ENCODE measurements at places on chromosomes 16 and 17.

DNA sequence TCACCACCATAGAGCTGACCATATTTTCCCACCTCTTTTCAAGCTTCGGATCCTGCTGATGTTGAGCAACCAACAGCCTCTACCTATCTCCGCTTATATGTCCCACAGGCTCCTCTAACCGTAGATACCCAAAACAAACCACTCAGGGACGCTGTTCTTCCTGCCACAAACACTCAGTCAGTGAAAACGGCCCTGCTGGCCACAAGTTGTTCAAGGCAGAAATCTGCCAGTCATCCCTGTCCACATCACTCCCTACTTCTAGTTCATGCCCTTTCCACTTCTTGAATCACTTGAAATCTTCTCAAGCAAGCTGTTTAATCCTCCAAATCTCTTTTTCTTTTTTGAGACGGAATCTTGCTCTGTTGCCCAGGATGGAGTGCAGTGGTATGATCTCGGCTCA is 7.9 kb downstream of the RABEP2 start:
- DNase-seq, result no peak

- no peak for DNase-seq
Measured at GRCh38 chr17:15086776-15087295, 178.3 kb downstream of the PMP22 start.

GRCh38 chr17:7552621-7553051 is 3.8 kb downstream of the TNFSF12 start:
- DNase-seq, result no peak

DNA sequence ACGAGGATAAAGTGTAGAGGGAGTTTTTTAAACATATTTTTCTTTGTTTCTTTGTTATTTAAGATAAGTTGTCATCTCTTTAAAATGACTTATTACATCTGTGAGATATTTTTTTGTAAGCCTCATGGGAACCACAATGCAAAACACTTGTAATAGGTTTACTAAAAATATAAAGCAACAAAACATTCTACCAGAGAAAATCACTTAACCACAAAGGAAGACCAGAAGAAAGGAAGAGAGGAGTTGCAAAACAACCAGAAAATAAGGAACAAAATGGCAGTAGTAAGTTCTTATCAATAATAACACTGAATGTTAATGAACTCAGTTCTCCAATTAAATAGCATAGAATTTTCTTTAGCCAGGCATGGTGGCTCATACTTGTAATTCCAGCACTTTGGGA is 22.9 kb downstream of the DHRS7B start:
- no peak for DNase-seq

GRCh38 chr17:67672592-67673335 is 45.0 kb upstream of the NOL11 start:
- peak; percentile 78 for DNase-seq

- DNase-seq, result no peak
Measured at GRCh38 chr17:72466199-72466598, 345.4 kb downstream of the SOX9 start.

GRCh38 chr16:64586781-64587180 is 535.1 kb downstream of the CDH11 start:
- DNase-seq, result no peak

- DNase-seq, result no peak
Measured at GRCh38 chr17:3669548-3669947, 936 bp downstream of the EMC6 start.

- no peak for DNase-seq
Measured at GRCh38 chr17:7589891-7590691, at the start of gene SOX15. Gene SOX15, minus strand, starts transcription at chr17:7590094. Its CDS starts 418 bp downstream, at chr17:7589676.

GRCh38 chr17:28173801-28174200 is 131.3 kb downstream of the NLK start:
- DNase-seq, result no peak

GRCh38 chr17:77697480-77698400 is 260.8 kb upstream of the TNRC6C start:
- no peak for DNase-seq

GRCh38 chr16:10741844-10742243 is 1.8 kb upstream of the NUBP1 start:
- no peak for DNase-seq

GRCh38 chr17:18986541-18987229 is 17.9 kb downstream of the FAM83G start:
- DNase-seq, result no peak

- no peak for DNase-seq
Measured at GRCh38 chr16:31064882-31065461, 9.1 kb downstream of the ZNF668 start.

DNA sequence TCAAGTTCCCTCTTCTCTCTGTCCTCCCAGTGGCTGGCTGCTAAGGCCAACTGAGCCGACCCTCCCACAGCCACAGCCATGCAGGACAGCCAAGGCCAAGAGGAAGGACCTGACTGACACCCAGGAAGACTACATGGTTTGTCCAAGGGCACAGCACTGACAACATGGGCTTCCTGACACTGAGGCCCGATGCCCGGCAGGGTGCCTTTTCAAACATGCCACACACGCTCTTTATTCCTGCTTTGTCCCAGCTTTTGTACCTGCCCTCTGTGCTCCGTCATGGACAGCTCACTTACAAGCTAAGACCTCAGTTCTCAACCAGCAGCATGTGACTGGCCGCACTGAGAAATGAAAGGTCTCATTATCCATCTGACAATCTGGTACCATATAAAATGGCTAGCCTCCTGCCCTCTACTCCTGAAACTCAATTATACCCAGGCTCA is 45.8 kb downstream of the TEX2 start:
- DNase-seq, result no peak

- no peak for DNase-seq
Measured at GRCh38 chr16:84487358-84487757, 17.1 kb downstream of the MEAK7 start.

DNA sequence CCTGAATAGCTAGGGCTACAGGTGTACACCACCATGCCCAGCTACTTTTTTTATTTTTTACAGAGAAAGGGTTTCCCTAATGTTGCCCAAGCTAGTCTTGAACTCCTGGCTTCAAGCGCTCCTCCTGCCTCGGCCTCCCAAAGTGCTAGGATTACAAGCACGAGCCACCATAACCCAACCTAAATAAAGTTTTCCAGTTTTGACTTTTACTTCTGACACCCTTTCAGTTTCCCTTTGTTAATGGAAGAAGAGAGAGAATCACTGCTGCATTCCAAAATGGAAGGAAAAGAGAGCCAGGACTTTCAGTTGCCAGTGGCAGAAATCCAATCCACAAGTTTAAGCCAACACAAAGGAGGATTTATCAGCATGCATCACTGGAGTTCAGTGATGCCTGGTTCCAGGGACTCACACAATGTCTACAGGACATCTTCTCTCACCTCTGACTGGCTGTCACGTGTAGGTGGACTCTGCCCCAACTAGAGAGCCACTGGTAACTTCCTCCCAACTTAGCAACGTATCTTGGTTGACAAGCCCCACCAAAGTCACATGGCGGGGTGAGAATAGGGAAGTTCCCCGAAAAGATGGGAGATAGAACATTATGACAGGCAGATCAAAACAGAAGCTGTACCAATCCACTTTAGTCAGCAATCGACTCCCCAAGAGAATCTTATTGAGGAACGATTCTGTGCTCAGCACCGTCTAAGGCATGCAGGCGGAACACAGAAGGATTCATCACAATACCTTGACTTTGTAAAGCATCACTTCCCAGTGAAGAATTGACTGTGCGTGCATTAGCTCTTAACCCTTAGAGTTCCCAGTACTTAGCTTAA is 46.5 kb downstream of the GAS7 start:
- no peak for DNase-seq

GRCh38 chr16:2002406-2003230 is 7.0 kb downstream of the ZNF598 start:
- no peak for DNase-seq

GRCh38 chr16:1414532-1415260 is at the start of gene UNKL:
Gene UNKL, minus strand, starts transcription at chr16:1414704. Its CDS starts 13 bp downstream, at chr16:1414691.
- DNase-seq, result no peak

DNA sequence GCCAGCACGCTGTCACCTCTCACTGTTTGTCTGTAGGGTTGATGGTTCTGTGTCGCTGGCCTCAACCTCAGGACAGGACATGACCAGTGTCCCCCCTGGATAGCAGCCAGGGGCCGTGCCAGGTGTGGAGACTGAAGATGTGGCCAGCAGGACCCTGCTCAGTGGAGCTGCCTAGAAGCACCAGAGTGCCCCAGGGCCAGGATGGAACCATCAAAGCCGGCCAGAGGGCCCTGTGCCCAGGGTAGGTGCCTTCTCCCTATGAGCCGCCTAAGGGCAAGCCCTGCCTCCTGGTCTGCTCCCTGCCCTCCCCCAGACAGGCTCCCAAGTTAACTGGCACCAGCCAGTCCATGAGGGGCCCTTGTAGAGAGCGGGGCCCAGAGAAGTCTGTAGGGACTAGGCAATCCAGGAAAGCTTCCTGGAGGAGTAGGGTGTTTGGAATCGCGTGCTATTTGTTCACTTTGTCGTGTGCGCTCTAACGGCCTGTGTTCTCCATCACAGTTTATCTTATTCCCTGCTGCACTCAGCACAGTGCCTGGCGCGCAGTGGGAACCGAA is 546 bp upstream of the NDUFB10 start:
- no peak for DNase-seq
